ENCODE measurements at places on chromosomes 12 and 14.

- DNase-seq = no peak
Observed at GRCh38 chr12:104635607-104636343, 179.0 kb downstream of the CHST11 start.

- DNase-seq = no peak
Observed at GRCh38 chr14:81669308-81669707, 135.7 kb upstream of the SEL1L start.

DNA sequence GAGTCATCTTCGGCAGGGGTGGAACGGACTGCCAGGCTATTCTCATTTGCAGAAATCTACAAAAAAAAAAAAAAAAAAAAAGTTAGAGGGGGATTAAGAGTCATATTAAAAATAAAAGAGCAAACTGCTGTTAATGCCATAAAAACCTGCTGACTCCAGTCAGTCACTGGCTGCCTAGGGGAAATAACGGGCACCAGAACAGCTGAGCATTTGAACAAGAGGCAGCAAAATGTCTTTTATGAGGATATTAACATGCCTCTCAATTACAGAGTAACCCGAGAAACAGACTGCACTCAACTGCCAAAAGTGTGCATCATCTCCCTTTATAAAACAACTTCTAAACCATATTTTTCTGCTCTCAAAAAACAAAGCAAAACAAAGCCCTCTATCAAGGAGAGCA is 28.7 kb upstream of the CERS5 start:
- DNase-seq = no peak

GRCh38 chr14:100738269-100738691 is 11.6 kb downstream of the DLK1 start:
- no peak for DNase-seq

DNA sequence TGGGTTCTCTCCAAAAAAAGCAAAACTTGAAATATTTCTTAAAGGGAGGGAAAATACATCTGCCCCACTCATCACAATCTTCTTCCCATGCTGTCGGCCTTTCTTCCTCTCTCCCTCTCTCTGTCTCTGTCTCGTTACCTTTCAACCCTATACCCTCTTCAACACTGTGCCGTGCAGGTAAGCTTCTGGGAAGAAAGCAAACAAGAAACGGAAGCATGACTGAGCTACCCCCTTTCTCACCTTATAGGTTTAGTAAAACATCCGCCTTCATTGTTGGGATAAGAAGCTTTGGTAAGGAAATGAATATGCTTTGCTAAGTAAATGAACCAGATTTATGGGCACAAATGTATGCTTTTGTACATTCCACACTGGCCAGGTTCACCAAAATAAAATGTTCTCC is 63.0 kb downstream of the TMEM30B start:
- DNase-seq = no peak

- no peak for DNase-seq
Observed at GRCh38 chr14:98218218-98218617, 1053.8 kb downstream of the BCL11B start.

GRCh38 chr12:24232531-24232930 is 283.1 kb upstream of the SOX5 start:
- no peak for DNase-seq

DNA sequence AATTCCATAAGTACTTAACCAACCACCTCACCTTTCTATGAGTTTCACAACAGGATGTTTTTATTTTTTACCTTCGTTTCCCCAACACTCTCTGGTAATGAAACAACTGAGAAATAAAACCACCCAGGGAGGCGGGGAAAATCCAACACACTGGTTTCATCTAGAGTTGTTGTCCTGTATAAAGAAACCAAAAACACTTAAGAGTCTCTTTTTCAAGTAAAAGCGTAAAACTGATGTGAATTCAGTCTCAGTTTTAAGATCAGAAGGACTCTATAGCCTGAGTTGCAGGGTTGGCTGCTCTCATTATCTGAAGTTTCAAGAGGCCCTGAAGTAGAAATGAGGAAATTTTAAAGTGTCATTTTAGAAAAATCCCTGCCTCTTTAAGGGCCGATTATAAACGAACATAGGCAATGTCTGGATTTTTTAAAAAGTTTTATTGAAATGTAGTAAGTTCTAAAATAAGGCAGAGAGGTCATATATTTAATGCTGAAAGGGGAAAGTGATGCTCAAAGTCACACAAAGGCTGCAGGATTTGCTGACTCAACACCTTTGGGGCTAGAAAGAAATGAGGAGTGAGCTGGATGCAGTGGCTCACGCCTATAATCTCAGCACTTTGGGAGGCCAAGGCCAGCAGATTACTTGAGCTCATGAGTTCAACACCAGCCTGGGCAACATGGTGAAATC is 27.2 kb downstream of the HIGD1C start:
- DNase-seq = no peak

DNA sequence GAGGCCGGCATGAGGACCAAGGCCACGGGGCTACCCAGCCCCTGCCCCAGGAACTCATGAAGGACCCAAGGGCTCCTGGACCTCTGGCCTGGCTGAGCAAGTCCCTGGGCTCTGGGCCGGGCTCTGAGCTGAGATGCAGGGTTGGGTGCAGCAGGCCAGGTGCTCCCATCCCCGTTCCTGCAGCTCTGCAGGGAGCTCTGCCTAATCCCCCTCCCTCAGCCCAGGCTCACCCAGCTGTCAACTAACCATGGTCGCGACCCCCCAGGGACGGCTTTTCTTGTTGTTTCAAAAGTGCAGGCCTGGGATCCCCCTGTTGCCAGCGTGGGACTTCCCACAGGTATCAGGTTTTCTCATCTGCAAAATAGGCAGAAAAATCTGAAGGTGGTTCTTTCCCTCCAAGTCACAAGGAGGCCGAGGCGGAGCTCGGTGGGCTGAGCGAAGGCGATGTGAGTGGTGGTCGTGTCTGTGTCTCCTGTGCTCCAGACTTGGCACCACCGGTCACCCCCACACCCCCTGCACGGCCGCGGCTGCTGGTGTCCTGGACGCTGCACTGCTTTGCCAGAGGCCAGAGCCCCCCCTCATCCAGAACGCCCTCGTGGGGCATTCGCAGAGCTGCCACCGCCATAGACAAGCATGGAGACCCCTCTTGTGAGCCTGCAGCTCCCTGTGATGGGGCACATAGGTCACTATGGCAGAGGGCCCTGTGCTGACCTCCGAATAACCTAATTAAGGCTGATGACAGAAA is 22.5 kb upstream of the GALNT9 start:
- DNase-seq = no peak

DNA sequence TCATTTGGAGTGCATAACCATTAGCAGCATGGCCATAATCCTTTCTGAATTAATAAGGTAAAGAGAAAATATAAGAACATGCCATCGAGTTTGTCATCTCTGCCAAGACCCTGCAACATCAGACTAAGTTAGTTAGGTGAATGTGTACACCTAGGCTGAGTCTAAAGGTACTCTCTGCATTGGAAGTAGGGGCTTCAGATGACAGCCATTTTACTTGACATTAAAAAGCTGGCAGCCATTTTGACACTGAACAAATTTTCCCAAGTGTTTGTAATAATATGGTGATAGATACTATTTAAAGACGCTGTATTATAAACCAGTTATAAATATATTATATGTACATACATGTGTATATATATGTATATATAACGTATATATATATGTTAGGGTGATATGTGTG is 79.0 kb downstream of the SUDS3 start:
- no peak for DNase-seq

GRCh38 chr14:71437870-71438269 is 494.4 kb upstream of the RGS6 start:
- DNase-seq = no peak

- no peak for DNase-seq
Observed at GRCh38 chr14:100846309-100846859, 20.5 kb downstream of the MEG3 start.

DNA sequence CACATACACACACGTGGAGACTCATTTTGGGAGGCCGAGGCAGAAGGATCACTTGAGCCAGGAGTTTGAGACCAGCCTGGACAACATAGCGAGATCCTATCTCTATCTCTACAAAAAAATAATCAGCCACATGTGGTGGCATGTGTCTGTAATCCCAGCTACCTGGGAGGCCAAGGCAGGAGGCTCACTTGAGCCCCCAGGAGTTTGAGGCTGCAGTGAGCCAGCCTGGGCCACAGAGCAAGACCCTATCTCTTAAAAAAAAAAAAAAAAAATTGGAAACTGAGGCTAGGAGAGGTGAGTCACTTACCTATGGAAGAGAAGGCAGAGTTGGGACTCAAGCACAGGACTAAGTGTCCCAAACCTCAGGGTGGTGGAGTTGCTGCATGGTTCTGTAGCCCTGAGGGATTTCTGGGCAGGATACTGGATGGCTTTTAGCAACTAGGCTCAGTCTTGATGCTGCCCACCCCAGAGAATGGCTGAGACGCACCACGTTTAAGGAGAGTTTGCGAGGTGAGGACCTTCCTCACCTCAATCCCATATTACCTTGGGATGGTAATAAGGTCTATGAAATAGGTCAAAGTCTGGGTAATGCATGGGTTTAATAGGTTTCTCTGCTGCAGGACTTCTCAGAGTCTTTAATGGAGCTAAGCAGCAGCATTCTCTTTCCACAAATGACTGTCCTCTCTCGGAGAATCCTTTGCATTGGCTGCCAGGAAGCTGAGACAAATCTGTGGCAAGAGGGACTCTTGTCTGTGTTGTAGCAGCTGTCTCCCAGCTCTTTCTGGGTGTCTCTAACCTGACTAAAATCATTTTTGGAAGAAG is 35.6 kb downstream of the SH2B3 start:
- no peak for DNase-seq

GRCh38 chr12:61891632-61892031 is 368.6 kb upstream of the USP15 start:
- no peak for DNase-seq

GRCh38 chr12:215116-215515 is 1.2 kb upstream of the SLC6A12 start:
- DNase-seq = no peak

- no peak for DNase-seq
Observed at GRCh38 chr14:30330445-30330844, 228.5 kb upstream of the G2E3 start.

DNA sequence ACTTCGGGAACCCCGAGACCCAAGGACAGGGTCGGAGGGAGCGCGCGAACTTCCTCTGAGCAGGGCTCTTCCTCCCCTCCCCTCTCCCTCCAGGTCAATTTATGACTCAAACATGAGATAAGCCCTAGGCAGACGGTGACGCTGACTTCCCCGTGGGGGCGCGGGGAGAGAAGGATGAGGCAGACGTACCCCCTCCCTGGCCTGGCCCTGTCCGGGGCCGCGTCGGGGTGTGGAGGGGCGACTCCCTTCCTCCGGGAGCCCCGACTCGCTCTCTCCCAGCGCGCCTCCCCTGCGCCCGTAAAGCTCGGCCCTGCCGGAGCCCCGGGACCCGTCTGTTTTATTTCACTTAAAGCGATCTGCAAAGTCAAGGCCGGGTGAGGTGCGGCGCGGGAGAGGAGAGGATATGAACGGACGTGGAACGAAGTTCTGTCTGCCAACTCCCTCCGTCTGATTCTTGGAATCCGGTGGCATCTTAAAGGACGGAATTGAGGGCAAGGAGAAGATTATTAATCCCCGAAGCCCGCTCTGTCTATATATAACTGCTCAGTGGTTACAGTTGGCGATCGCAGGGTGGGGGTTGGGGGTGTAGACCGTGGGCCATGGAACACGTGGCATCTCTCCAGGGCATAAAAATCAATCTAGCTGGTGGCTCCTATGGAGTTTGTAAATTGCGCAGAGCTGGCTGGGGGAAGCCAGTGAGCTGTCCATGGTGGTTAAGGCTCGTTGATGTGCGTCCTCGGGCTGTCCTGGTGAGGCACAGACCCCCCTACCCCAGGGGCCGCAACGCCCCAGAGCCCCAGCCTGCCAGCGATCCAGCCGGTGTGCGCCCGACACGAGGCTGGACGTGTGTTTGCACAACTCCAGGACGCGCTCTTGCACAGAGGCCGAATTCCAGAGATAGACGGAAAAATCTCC is 2.9 kb upstream of the PTHLH start:
- no peak for DNase-seq

- no peak for DNase-seq
Observed at GRCh38 chr12:8947737-8948136, 1.7 kb downstream of the M6PR start.

DNA sequence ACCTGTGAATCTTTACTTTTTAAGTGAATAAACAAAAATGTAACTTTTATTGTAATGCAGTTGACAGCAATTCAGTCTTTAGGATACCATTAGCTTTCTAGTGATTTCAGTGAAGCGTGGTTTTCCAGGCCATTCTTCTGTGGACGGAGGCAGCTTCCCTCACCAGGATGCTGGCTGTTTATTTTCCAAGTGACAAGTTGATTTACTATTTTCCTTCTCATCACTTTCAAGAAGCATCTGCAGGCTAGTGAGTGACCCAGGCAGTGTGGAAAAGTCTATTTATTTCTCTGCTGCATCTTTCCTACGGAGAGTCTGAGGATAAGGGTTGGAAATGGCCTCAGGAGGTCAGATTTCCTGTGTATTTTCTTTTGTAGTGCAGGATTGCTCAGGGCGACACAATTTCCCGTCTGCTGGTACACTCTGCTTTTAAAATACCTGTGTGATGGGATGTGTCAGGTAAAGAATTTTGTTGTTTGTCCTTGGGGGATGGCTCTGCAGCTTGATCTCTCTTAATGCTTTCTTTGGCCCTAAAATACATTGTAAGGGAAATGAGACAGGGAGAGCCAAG is 467.8 kb downstream of the NRXN3 start:
- DNase-seq = no peak

GRCh38 chr12:88552610-88553079 is 27.6 kb downstream of the KITLG start:
- no peak for DNase-seq

DNA sequence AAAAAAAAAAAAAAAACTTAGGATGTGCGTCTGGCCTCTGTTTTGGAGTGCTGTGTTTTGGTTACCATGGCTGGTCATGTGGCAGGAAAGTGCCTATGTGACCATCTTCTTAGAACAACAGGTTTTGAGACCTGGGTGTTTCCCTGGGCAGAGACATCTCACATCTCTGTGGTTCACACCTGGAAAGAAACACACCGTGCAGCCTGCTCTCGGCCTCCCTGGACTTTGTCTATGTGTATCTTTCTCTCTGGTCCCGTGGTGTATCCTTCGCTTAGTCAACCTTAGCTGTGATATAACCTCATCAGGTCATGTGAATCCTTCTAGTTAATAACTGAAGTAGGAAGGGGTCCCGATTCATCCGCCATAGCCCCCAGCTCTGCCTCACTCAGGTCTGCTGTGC is 22.6 kb downstream of the ACADS start:
- DNase-seq = no peak

DNA sequence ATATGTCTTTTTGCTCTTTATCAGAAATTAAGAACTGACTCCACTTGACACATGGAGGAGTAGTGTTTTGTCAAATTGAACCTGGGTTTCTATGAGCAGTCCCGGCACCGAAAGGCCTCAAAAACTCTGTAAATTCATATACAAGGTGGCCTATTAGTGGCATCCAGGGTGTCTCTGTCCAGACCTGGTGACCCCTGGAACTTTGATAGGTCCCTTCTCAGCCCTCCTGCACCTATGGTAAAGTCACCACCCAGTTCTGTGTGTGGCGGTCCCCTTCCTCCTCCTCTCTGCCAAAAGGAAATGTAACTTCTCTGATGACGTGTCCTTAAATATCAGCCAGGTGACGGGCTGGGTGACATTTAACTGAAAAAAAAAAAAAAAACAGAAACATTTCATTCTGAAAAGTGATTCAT is 204.0 kb upstream of the FOXN3 start:
- DNase-seq = no peak

- DNase-seq = no peak
Observed at GRCh38 chr14:53055003-53055402, 98.1 kb downstream of the DDHD1 start.

GRCh38 chr14:86541972-86542371 is 1012.0 kb downstream of the FLRT2 start:
- no peak for DNase-seq

- no peak for DNase-seq
Observed at GRCh38 chr14:29630566-29631160, 297.0 kb downstream of the PRKD1 start.

- no peak for DNase-seq
Observed at GRCh38 chr14:76090616-76091391, 60.9 kb upstream of the GPATCH2L start.

Data from liver (tissue), 10 donors.